ENCODE measurements at places on chromosomes 3 and 15.

DNA sequence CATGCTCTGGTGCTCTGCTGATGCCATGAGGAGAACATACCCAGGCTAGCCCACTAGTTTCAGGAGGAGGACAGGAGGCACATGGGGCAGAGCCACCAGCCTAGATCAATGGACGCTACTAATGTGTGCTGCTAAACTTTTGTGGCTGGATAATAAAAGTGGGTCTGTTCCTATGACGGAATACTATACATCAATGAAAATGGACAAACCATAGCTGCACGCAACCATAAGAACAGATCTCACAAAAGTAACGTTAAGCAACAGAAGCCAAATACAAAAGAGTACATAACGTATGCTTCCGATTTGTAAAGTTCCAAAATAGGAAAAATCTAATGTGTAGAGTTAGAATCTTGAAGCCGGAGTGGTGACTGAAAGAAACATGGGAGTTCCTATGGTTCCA is 11.5 kb downstream of the B4GALT4 start:
- DNase-seq: no peak

- DNase-seq: no peak
Measured at GRCh38 chr3:15330031-15330596, 2.3 kb downstream of the SH3BP5 start.

DNA sequence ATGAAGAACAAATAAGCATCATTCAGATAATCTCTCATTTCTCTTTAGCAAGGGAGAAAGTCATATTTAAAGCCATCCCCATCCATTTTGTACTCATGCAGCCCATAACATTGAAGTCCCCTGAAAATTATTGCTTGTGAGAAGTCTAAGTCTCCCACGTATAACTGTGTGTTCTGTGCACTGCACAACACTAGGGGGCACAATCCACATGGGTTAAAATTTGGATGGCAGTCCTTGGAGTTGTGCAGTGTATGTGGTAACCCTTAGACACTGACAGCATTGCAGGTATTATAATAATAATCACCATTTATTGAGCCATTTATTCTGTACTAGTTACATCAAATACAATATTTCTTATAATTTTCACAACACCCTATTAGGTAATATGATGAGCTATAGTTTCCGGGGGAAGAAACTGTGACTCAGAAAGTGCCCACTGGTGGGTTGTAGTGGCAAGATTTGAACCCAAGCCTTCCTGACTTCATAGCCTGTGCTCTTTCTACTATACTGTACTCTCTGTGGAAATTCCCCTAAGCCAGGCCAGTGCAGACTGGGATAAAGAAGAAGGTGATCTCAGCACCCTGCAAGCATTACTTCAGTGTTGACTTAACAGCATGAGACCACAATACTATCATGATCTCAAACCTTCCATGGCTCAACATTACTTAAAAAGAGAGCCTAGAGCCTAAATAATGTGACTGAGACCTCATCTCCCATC is 15.7 kb downstream of the KCNAB1 start:
- DNase-seq: no peak

- no peak for DNase-seq
Measured at GRCh38 chr3:73868688-73869315, 244.1 kb upstream of the PDZRN3 start.

GRCh38 chr3:100020876-100021644 is 93.2 kb downstream of the FILIP1L start:
- DNase-seq: no peak

- DNase-seq: no peak
Measured at GRCh38 chr3:50245251-50245745, 9.3 kb downstream of the GNAI2 start.

DNA sequence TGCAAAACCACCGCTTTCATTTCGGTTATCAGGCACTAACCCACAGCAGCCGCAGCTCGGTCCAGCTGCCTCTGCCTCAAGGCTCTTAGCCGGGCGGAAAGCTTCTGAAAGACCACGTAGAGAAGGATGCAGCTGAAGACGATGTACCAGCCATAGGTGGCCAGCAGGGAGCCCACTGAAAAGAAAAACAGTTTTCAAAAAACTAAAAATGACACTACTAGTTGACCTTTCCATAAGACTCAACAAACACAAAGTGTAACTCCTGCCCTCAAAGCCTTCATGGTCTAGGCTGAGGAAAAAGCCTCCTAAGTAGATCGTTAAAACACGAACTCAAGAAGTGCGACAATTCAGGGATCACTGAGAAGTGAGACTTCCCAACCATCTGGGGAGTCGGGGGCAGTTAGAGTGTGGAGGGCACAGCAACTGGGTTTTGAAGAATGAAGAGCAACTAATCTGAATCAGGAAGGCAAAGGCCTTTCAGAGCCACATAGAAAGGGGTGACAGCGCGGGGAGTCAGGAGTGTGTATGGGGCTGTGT is 716 bp downstream of the SELENOS start:
- DNase-seq: no peak

GRCh38 chr3:177752831-177753230 is 555.5 kb upstream of the TBL1XR1 start:
- DNase-seq: no peak

DNA sequence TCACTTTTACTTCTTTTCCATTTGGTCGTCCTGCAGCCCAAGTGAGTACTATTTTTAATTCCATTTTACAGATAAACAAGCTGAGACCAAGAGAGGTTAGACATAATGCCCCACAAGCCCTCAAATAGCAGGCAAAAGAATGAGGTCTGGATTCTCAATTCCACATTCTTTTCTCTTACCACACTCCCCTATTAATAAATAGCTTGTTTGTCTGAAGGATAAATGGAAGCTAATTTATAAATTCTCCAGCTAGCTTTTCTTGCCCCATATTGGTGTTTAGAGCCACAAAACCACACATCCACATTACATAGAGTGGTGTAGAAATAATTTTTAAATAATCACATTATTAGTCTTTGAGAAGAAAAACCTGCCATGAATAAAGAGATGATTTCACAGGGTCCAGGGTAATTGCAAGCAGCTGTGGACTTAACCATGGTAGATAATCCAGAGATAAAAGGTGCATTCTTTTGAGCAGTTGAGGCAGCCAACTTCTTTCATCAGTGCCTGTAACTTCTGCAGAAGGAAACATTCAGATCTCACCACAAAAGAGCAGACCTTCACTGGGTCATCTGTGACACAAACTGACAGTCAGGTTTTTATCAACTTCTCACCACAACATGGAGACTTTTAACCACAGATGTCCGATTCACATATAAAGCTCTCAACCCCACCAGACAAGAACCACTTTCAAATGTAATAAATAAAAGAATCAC is 313.4 kb upstream of the STT3B start:
- DNase-seq: no peak

DNA sequence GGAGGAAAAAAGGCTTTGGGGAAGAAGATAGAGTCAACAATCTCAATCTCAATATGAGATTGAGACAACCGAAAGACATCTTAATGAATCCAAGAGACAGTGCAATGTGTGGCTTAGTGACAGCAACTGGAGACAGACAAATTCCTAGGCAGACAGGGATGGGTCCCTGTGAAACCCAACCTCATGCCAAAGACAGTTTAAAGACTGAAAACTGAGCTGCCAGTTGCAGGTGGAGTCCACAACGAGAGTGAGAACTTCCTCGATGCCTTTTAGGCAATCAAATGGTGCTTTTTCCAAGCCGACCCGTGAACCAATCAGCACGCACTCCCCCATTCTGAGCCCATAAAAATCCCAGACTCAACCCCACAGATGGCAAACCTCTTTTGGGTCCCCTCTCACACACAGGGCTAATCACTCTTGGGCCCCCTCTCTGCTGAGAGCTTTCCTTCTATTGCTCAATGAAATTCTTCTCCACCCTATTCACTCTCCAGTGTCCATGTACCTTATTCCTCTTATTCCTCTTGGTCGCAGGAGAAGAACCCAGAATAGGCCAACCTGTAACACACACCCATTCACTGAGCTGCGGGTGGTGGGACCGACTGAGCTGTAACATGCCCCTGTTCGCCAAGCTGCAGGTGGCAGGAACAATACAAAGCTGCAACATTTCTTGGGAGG is 34.8 kb downstream of the ZMAT3 start:
- no peak for DNase-seq

DNA sequence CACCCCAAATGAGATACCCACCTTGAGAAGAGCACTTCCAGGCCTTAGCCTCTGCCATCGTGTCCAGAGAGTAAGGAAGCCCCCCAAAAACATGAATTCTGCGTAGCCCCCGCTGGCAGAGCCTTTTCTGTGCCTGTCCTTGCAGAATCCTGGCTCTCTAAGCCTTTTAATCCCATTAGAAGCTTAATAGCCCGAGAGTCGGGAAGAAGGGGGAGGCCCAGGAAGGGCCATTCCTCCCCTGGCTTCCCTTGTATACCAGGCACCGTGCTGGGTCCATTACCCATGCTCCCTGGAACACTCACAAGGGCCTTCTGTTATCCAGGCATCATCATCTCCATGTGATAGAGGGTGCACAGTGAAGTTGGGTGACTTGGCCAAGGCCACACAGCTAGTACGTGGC is 7.1 kb downstream of the SPTBN5 start:
- no peak for DNase-seq

DNA sequence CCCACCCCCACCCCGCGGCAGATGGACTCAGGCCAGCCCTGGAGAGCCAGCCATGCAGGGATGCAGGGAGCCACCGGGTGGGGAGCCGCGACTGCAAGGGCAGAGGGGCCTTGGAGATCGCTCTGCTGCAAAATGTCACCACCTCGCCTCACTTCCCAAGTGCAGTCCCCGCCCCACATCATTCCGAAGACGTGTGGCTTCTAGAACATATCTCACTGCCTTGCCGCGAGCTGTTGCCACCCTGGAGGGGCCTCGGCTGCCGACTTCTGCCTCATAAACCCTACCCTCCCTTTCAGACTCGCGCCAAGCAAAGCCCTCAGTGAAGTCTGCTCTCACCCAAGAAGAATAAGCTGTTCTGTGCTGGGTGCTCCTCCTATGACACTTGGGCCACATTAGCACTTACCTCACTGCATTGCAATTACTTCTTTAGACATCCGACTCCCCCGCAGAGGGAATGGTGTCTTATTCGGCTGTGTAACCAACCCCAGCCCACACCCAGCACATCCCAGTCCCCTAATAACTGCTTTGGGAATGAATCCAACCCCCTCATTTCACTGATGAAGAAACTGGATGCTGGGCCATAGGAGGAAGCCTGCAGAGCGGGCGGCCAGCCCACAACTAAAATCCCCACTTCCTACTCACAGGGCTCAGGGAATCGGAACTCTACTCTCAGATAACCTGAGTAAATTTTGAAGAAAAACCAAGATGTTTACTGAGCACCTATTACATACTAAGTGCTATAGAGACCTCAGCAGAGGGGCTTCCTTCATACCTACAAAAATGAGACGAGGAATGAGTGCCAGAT is 8.6 kb downstream of the TLE3 start:
- DNase-seq: no peak

GRCh38 chr15:66211670-66212562 is 41.6 kb downstream of the MEGF11 start:
- no peak for DNase-seq

DNA sequence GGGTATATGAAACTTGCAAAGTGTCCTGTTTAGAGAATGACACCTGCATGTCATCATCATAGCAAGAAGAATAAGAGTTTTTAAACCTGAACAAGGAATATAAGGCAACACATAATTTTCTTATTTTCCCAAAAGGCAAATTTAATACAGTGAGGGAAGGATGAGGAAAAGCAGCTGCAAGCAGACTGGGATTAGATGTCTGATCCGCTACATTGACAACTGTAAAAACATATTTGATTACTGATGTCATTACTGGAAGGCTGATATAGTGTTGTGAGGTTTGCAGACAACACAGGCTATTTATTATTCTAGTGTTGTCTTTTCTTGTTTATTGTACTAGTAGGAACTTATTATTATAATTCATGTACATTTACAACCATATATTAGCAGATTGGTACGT is 528.7 kb downstream of the ZIC1 start:
- DNase-seq: no peak

DNA sequence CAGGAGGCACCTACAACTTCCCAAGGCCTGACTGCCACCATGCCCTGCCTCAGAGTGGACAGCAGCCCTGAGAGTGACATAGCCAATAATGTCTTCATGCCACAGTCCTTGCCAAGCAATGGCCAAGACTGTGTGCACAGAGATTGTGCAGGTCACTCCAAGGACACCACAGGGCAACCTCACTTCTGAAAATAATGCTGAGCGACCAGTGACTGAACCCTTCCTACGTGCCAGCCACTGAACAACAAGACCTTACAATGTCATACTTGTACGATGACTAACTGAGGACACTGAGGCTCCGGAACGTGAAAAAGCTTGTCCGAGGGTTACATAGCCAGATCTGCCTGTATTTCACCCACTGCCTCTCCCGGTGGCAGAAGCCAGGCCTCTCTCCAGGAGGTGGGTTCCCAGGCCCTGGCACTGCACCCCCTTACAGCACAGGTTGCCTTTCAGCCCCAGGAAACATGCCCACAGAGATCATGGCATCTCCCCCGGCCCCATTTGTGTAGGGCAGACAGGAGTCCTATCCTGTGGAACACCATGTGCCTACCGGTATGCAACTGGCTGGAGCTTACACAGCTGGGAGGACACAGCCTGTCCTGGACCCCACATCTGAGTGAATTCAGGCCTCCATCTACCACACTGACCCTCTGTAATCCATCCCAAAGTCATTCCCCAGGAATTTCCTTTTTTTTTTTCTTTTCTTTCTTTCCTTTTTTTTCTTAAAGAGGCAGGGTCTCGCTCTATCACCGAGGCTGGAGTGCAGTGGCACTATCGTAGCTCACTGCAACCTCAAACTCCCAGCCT is 72.3 kb downstream of the SLC12A8 start:
- DNase-seq: no peak

DNA sequence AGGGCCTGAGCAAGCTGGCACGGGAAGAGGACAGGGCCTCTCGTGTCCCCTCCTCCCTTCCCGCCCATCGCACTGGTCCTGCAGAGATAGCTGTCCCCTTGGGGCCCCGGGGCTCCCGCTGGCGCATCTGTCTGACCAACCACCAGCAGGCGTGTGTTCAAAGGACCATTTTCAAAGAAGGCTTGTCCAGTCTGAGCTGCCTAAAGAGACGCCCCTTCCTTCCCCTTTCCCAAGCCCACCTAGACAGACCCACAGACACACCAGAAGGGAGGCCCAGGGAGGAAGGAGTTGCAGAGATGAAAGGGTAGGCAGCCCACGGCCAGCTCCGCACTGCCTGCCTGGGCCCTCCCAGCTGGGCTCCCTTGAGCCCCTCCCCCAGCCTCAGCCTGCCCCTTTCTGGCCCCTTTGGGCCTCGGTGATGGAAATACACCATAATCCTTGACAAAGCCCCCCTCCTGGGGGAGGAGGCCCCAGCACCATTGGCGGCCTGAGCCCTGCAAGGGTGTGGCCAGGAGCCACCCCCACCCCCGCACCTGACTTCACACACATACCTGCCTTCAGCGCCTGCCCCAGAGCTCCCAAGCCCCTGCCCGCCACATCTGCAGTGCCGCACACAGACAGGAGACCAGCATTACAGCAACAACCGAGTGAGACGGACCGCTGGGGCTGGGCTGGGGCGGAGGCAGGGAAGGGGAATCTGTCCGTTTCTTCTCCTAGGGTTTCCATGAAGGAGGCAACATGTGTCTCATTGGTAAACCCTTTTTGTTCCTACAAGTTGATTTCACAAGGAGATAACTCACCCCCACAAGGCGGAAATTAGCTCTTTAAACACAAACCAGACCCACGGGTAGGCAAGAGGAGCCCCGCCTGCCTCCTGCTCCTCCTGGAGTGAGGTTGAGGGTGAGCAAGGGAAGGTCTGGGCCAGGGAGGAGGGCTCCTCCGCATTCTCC is at the start of gene STRA6:
TSS of gene STRA6 (minus strand) at position 336 of the 950 bp plus-strand sequence. CDS start 520 bp downstream, outside the sequence.
- peak; percentile 52 for DNase-seq

GRCh38 chr3:52896613-52897012 is 735 bp downstream of the STIMATE start:
- DNase-seq: no peak

GRCh38 chr3:66994588-66994987 is 3.5 kb upstream of the KBTBD8 start:
- no peak for DNase-seq
